ENCODE measurements at places on chromosomes 13 and 19.
A peak's percentile ranks its signal among the peaks of the same experiment; 100 is the strongest.

- DNase-seq, result no peak
These were observed 146.7 kb downstream of the SLITRK6 start for GRCh38 chr13:85652491-85652890.

GRCh38 chr13:80665792-80666333 is 324.9 kb upstream of the SPRY2 start:
- DNase-seq, result no peak

GRCh38 chr13:26927511-26927910 is 166.9 kb upstream of the GPR12 start:
- no peak for DNase-seq

GRCh38 chr19:48878196-48879024 is 6.2 kb downstream of the PPP1R15A start:
- DNase-seq, result peak; percentile 20

DNA sequence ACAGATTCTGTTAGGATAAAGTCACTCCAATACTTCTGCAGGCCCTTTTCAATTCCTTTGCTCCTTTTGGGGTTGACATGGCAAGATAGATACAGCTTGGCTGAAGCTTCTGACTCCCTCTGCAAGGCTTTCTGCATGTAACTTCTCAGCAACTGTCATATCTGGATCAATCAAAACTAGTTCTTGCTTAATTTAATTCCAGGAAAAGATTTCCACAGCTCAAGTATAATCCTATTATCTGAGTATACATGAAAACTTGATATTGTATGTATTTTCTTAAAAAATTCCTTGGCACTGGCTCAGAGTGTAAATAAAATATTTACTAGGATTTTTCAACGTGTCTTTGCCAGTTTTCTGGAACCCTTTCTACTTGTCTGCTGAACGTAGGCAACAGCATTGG is 109.6 kb downstream of the STARD13 start:
- DNase-seq, result no peak

GRCh38 chr13:95643936-95644598 is 439 bp downstream of the DZIP1 start:
- DNase-seq, result peak; percentile 29

GRCh38 chr13:100363874-100364273 is 224.7 kb downstream of the GGACT start:
- DNase-seq, result no peak

DNA sequence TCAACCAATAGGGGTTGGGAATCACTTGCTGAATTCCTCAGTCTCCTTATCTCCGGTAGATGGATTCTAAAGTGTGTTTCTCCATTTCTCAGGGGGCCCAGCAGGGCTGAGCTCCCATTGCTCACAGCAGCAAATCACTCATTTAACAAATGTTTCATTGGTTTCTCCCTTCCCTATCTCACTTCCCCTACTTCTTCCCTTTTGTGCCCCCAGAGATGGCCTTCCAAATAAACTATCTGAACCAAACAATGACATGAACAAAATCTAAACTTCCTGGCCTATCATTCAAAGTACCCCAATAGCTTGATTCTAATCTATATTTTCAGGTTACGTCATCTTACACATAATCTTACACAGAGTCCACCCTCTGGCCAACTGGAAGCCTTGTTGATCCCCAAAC is 60.4 kb downstream of the DLEU7 start:
- no peak for DNase-seq

GRCh38 chr19:1066748-1067340 is at the start of gene ARHGAP45:
ARHGAP45 (plus strand) TSS chr19:1067167; CDS start chr19:1067406, 239 bp downstream.
- peak; percentile 90 for DNase-seq

GRCh38 chr19:40594657-40595091 is 6.5 kb upstream of the LTBP4 start:
- no peak for DNase-seq

DNA sequence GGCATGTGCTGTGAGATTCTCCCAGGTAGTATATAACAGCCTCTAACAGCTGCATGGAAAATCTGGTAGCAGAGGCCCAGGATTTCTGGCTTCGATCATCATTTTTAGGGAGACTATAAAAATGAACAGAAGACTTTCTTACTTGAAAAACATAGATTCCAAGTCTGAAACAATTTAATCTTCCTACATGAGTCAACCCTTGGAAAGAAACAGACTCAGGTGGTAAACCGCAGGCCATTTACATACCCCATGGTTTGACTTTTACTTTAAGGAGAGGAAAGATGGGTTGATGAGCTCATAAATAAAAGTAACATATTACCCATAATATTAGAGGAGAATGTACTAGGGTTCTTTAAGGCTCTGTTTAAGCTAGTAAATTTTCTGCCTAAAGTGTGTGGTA is 121.6 kb downstream of the CYSLTR2 start:
- no peak for DNase-seq

- no peak for DNase-seq
These were observed 135.9 kb downstream of the ENOX1 start for GRCh38 chr13:43650882-43651281.

GRCh38 chr19:53873773-53874605 is 6.3 kb downstream of the MYADM start:
- no peak for DNase-seq

- peak; percentile 75 for DNase-seq
These were observed 685 bp downstream of the LENG9 start for GRCh38 chr19:54462655-54463530.
